ENCODE measurements at places on chromosomes 6 and 20.

DNA sequence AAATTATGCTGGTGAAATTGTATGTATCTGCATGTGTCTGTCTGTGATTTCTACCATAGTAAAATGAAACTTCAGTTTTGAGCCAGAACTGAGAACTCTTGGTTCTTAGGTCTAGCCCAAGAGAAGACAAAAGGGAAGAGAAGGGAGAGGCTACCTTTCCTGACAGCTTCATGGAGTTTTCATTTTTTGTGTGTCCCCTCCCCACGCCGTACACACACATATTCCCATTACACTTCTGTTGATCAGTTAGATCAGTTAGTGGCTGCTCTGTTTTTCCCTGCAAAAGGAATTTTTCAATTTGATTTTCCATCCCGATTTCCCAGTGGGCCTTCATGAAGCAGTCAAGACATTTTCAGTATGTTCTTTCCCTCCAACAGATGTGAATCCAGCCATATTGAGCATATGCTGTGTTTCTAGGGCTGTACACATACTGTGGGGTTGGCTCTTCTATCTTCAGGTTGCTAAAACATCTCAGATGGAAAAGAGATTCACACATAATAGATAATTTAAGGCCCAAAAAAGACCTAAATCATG lies 52.5 kb downstream of the HIVEP1 start:
- no peak for DNase-seq

- DNase-seq: no peak
Observed at GRCh38 chr6:106547601-106548453, 81.5 kb downstream of the RTN4IP1 start.

GRCh38 chr6:24646771-24647170 lies 780 bp upstream of the KIAA0319 start:
- DNase-seq: no peak

- DNase-seq: no peak
Observed at GRCh38 chr6:86888301-86888700, 49.0 kb upstream of the HTR1E start.

DNA sequence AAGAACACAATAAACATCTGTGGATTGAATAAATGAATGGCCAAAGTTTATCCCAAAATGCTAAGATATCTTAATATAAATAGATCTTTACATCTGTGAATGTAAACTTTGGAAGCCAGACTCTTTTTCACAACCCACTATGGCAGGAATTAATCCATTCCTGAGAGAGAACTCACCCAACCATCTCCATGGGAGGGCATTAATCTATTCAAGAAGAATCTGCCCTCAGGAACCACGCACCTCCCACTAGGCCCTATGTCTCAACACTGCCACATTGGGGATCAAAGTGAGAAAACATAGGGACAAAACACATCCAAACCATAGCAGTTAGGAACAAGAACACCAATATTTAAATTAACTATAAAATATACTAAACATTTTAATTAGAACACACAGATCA lies 3.4 kb downstream of the UBE3D start:
- no peak for DNase-seq

GRCh38 chr6:5898102-5898501 lies 108.6 kb downstream of the NRN1 start:
- DNase-seq: no peak

- DNase-seq: no peak
Observed at GRCh38 chr20:22771706-22772105, 187.3 kb upstream of the FOXA2 start.

- no peak for DNase-seq
Observed at GRCh38 chr6:131724114-131724513, 13.3 kb upstream of the CTAGE9 start.

- no peak for DNase-seq
Observed at GRCh38 chr6:44178424-44179071, 19.9 kb downstream of the CAPN11 start.

DNA sequence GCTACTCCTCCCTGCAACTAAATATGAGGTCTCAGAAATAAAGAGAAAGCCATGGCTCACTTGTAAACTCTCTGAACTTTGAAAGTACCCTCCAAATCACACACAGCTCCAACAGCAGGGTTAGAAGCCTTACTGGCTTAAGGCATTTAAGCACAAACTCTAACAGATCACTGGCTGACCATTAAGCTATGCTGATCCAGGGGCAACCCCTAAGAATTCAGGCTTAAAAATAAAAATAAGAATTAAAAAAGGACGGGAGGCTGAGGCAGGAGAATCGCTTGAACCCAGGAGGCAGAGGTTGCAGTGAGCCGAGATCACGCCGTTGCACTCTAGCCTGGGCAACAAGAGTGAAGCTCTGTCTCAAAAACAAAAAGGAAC lies 21.8 kb downstream of the HLA-E start:
- no peak for DNase-seq

- DNase-seq: no peak
Observed at GRCh38 chr6:63690221-63690620, 54.6 kb downstream of the PHF3 start.

DNA sequence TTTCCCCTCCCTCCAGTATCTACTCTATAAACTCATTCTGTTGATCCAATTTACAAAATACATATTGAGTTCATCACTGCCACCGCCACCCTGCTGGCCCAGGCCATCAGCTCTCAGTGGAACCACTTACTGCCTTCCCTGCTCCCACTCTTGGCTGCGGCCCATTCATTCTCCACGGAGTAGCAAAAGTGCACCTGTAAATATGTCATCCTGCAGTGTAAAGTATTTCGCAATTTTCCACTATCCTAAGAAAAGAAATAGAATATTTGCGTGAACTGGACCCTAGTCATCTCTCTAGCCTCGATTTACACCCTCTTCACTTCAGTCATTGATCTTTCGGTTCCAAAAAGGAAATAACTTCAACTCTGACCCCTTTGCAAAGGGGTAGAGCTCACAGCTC lies 258.3 kb upstream of the TFAP2D start:
- no peak for DNase-seq

- no peak for DNase-seq
Observed at GRCh38 chr6:160895562-160895961, 96.0 kb upstream of the MAP3K4 start.

DNA sequence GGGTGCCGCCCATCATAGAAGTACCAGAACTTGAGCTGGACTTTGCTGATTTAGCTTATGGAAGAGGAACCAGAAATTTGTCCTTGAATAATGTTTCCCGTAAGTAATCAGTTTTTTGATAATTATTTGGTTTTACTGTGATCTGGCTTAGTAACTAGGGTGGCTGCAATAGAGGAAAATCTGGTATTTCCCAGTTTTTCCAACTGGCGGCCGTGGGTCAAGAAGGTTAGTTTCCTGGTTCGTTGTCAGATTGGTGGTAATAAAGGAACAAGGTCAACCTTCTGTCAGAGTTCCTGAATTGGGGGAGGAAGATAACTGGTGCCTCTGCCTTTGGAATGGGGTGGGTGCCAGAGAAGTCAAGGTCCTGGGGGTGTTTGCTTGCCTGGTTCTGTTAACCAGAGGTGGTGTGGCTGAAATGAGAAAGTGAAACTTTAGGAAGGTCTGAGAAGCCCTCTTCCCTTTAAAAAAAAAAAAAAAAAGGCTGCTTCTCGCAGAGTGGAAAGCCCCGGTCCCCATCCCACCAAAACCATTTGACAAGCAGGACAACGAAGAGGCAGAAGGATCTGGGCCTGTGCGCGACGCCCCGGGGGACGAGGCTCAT lies at the start of gene CALHM6:
Gene CALHM6, plus strand, starts transcription at position 45 of the 601 bp plus-strand sequence. Its CDS starts 555 bp downstream, at position 600.
- no peak for DNase-seq

- DNase-seq: no peak
Observed at GRCh38 chr6:143539106-143539505, 27.6 kb upstream of the FUCA2 start.

DNA sequence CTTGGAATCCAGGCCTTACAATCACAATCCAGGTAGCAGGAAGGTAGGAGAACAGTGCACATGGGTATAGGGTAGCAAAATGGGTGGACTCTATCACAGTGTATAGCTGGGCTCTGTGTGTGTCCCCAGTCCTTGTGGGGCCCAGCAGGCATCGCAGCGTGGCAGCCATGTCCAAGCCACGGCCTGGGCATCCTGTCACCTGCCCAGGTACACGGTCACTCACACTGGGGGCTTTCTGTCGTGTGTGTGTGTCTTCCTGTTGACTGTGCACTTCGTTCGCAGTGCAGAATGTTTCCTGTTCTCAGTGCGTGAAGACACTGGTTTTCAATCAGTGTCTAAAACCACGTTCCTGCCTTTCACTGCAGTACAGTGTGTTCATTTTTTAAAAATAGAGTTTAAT lies 523.2 kb upstream of the JARID2 start:
- DNase-seq: no peak

DNA sequence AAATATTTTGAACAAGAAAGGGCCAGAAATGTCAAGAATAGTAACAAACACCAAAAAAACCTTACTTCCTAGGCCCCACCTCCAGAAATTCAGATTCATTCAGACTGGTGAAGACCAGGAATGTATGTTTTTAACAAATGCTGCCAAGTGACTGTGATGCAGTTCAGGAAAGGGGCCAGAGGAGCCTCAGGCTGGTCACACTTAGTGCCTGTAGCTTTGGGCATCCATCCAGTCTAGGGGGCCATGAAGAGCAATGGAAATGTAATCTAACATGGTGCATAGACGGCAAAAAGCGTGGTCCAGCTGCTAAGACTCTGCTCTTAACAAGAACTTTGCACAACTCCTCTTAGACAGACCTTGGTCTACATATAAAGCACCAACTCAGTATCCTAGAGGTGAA lies 7.1 kb downstream of the GJA1 start:
- DNase-seq: no peak

DNA sequence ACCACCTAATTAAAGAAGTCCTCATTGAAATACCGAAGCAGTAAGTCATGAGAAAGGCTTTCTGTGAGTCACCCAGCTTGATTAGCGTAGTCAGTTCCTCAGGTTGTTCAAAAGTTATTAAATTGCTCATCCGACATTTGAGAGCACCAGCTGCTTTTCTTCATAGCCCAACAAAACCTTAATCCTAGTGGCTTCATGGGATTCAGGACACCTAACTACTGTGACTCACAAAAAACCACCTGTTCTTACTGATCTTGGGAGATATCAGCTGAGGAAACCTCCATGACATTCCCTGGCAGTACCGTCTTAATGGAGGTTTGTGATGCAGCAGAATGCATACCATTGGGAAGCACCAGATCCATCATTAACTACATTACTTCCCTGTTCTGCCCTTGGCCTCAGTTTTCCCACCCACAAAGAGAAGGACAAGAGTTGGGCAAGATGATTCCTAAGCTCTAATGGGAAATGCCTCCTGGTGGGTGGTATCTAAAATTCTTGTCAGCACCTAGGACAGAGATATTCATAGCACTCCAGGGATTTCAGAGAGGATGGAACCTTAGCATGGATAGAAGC lies 103.8 kb downstream of the KHDC1L start:
- no peak for DNase-seq

- no peak for DNase-seq
Observed at GRCh38 chr6:152426276-152426675, 210.9 kb downstream of the SYNE1 start.

DNA sequence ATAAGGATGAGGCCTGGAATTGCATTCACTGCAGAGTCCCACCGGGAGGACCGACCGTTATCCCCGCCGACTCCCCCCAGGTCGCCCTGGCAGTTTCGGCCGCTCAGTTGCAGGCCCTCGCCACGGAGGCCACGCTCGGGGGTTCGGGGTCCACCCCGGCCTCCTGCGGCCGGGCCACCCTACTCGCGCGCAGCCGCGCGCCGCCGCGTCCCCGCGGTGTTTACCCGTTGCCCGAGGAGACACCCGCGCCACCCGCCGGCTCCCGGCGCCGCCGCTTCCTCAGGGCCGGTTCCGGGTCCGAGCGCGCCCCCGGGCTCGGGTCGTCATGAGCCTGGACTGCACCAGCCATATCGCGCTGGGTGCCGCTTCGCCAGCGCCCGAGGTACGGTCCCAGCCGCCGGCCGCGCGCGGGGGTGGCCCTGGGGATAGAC lies at the start of gene CCDC170:
Gene CCDC170, plus strand, starts transcription at position 214 of the 431 bp plus-strand sequence. Its CDS starts 112 bp downstream, at position 326.
- no peak for DNase-seq

GRCh38 chr20:46085179-46085851 lies 4.4 kb downstream of the NCOA5 start:
- no peak for DNase-seq

DNA sequence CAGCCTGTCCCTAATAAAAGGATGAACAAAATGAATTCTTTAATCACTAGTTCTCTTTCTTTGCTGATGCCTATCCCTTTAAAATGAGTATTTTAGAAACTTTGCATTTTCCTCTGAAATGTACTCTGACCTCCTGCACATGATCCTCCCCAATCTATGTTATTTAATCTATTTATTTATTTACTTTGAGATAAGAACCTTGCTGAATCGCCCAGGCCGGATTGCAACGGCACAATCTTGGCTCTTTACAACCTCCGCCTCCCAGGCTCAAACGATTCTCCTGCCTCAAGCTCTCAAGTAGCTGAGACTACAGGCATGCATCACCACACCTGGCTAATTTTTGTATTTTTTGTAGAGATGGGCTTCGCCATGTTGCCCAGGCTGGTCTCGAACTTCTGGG lies 27.9 kb downstream of the ADTRP start:
- no peak for DNase-seq

DNA sequence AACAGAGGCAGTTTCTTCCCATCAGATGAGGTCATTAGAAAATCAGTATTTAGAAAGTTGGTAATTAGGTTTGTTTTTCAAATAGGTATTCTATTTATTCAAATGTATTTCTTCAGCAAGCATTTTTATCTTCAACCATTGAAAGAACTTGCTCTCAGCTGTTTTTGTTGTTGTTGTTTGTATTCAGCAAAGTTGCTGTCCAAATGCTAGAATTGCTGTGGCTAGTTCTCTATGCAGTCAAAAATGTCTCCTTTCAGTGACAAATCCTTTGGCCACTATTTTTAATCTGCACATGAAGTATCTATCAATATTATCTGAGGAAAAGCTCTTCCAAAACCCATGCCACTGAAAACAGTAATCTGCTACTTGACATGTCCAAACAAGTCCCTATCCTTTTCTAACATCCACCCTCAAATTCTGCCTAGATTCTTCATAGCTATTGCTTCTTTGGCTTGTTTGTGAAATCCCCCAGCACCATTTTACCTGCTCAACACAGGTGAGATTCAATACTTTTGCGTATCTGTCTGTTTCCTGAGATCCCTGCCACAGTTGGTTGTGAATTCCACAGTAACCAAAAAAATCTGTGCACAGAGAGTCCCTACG lies 1005.4 kb downstream of the GRIK2 start:
- no peak for DNase-seq

- no peak for DNase-seq
Observed at GRCh38 chr6:15431762-15432483, 186.1 kb downstream of the JARID2 start.

GRCh38 chr20:50536333-50536732 lies 26.1 kb downstream of the PTPN1 start:
- DNase-seq: no peak

GRCh38 chr6:110491644-110492317 lies 15.4 kb upstream of the SLC22A16 start:
- DNase-seq: no peak

DNA sequence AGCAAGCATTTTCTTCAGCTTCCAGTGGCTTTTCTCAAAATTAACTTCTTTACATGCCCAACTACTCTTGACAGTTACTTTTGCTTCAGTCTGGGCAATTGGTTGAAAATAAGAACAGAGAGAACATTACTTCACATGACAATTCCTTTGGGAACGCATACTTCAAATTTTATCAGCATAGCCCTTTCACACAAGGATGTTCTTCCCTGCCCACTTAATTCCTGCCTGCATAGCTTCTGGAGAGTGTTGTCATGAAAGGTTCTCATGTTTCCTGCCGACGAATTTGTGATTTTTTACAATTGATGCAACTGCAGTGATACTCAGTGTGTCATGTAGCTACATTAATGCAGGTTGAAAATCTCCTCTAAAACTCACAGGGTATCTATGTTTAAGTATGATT lies 22.0 kb upstream of the SNRNP48 start:
- DNase-seq: no peak
